WTC11 (cell line): ENCODE measurements at places on chromosomes 6 and 20. TPM values are rescaled to one million over a fixed set of nuclear protein-coding genes. Genes with fewer than 3 reads are reported as not detected.

RFX6 gene
- 0.11 TPM in 1 of 3 replicates, not detected in the others for total RNA-seq

CTCFL gene
- 0.70 to 2.6 TPM (median 2.4 TPM) in 3 replicates for total RNA-seq

TMEM170B gene
- total RNA-seq: 3.5 to 5.4 TPM (median 5.2 TPM) in 3 replicates

TREM2 gene
- total RNA-seq: 0.18 TPM in 1 of 3 replicates, not detected in the others

GRCh38 chr6:19391926-19392325 is 445.2 kb upstream of the ID4 start:
- DNase-seq: no peak

DNA sequence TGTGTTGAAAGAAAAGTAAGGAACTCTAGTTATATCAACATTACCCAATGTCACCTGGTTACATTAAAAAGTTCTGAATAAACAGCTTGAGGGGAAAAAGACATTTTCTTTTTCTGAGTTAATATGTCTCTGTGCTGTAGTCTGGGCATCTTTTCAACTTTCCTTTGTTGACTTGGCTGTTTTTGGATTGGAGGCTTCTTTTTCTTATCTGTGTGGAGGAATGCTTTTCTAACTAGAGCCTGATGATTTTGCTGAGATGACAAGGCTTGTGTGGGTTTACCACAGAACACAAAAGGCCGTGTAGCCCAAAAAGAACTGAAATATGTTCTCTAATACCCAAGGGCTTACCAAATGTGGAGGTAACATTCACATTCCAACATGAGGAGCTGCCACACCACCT is 161.8 kb downstream of the KCNQ5 start:
- no peak for DNase-seq

DNA sequence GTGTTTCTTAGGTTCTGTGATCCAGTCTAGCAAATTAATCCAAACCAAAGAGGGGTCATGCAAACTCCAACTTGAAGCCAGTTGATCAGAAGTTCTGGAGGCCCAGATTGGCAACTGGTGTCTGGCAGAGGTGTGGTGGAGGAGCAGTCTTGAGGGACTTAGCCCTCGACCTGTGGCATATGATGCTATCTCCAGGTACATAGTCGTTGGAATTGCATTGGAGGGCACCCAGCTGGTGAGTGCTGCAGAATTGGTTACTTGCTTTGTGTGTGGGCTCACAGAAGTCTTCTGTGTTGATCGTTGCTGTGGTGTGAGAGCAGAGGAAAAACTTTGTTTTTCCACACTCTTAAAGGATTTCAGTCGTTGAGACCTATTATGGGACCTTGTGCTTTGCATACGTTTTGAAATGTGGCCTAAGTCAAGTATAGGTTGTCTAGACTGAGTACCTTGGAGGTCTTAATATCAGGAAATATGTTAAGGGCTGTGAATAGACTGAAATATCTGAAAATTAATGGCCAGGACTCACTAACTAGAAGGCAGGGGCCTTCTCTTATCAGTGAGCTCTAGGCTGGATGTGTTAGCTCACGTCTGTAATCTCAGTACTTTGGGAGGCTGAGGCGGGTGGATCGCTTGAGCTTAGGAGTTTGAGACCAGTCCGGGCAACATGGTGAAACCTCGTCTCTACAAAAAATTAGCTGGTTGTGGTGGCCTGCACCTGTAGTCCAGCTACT is 7.8 kb downstream of the PANK2 start:
- DNase-seq: no peak

DNA sequence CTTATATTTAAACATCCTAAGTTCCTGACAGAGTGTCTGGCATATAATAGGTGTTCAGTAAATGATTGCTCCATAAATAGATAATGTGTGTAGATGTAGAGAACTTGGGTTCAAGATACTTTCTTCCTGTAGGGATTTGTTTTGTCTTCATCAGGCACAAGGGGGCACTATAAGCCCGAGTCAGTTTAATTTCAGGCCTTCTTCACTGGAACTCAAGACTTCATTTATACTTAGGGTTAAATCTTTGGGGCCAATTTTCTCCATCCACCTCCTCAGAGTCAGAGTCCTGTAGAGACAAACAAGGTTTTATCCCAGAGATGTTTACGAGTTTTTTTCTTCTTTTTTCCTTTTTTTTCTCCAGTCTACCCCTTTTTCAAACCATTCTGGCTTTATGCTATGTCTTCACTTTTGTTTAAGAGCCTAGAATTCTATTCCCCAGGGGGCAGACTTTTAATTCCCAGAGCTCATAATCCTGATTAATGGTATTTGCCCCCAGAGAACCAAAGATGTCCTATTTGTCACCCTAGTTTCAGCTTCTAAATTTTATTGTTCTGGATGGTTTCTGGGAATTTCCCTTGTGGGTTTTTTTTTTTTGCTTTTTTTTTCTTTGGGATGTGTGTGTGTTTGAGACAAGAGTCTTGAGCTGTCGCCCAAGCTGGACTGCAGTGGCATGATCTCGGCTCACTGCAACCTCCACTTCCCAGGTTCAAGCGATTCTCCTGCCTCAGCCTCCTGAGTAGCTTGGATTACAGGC is 88.4 kb downstream of the HFE start:
- DNase-seq: peak; percentile 46

- DNase-seq: no peak
These were observed 37.5 kb downstream of the SNAI1 start for GRCh38 chr20:50020288-50020687.
